ENCODE measurements at places on chromosomes 2 and 18. TPM values are rescaled to one million over a fixed set of nuclear protein-coding genes. Genes with fewer than 3 reads are reported as not detected.

GRCh38 chr2:229920011-229920641, 1.7 kb downstream of the TRIP12 start:
- DNase-seq = no peak

Gene RTP5
- not detected for total RNA-seq

Gene GALNT14
- 1.6 TPM for total RNA-seq

GRCh38 chr18:44889111-44889510, 208.4 kb downstream of the SETBP1 start:
- no peak for DNase-seq

DNA sequence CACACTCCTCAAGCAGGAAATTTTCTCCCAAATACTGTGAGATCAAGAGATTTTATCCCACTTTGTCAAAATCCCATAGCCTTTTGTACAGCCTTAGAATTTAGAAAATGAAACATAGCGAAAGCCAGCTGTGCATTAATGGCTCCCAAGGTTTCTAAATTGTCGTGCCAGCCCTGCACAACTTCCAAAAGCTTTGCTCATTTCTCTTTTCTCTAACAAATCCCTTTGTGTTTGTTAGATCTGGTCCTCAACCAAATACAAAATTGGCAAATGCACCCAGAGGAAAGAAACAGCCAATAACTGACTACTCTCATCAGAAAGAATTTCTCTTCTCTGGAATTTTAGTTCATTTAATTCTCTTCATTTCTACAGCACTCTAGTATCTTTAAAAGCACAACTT, 361.1 kb downstream of the INSIG2 start:
- no peak for DNase-seq

- no peak for DNase-seq
Observed at GRCh38 chr18:62105376-62105775, 81.5 kb downstream of the PIGN start.

- DNase-seq = no peak
Observed at GRCh38 chr18:57063601-57064103, 83.2 kb upstream of the BOD1L2 start.

- DNase-seq = no peak
Observed at GRCh38 chr2:96934182-96934495, 52.2 kb downstream of the FAM178B start.

Gene CDH19
- 8.9 TPM for total RNA-seq

Gene MITD1
- 25.9 TPM for total RNA-seq

DNA sequence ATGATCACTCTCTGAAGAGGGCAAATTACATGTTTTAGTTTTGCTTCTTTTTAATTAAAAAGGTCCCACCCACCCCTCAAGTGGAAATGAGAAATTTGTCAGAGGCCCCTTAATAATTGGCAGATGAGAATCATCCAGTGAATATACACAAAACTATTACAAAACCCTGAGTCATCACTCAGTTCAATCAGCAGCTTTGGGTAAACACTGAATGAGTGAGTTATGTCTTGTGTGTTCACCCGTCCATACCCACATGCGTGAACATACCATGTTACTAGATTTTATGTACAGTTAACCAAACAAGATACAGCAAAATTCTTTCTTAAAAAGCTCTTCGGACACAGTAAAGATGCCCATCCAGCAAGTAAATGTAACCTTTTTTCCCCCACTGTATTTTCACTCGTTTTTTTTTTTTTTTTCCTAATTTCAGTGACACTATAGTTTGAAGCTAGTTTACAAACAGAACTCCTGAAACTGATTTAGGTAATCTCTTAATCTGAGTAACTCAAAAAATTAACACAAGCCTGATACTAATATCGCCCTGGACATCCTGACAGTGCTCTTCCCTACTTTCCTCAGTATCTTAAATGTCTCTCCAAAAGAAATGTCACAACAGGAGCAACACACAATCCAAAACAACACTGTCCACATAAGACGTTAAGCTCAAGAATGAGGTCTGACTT, 1.4 kb downstream of the PSME4 start:
- DNase-seq = no peak

DNA sequence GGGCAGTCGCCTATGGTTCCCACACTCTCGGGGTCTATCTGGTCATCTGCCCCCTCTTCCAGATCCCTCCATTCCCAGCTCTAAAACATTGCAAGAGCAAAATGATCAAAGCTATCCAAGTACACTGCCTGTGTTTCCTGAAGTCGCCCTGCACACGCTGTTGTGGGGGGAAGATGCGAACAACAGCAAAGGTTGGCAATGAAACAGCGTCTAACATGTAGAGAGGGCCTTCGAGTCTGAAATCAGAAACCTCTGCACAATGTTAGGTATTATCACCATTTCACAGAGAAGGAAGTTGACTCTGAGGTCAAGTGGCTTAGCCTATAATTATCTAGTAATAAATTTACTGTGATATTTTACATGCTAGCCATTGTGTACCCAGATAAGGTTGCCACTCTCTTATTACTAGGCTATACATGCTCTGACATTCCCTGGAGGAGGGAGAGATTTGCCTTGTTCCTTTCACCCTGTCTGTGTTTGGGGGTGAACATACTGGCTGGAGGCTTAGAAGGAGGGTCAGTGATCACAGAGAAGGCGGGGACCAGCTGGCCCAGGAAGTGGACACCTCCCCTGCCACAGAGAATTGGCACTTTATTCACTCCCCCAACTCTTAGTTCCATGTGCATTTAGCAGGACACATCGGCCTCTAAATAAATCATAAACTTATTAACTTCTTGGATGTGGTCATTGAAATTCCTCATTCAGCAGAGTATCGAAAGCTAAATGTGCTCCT, 36.8 kb downstream of the KCTD1 start:
- DNase-seq = no peak

Gene TRIM43
- total RNA-seq = not detected

DNA sequence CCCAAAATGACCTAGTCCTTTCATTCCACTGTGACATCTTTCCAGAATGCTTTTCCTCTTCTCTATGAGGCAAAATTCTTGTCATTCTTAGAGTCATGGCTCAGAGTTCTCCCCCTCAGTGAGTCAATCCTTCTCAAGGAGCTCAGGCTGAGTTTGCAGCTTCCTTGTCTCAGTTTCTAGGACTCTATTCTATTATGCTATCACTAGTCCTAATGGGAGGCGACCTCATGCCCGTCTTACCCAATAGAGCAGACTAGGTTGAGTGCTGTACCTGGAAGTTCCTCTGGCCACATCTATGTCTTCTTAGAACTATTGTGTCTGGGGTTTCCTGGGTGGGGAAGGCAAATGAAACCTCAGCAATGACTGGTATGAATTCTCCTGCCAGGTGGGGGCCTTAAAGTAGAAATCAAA, 51.5 kb downstream of the HAUS1 start:
- no peak for DNase-seq

GRCh38 chr18:46466234-46467160, 190.5 kb downstream of the LOXHD1 start:
- DNase-seq = no peak

GRCh38 chr2:106890606-106891005, 4.6 kb upstream of the ST6GAL2 start:
- DNase-seq = no peak

GRCh38 chr18:50396005-50396660, 21.3 kb downstream of the SKA1 start:
- no peak for DNase-seq

Gene ZNF396
- 4.1 TPM for total RNA-seq

GRCh38 chr2:215299337-215299859, 12.5 kb upstream of the ATIC start:
- no peak for DNase-seq

Gene EMX1
- total RNA-seq = not detected

GRCh38 chr2:137049518-137049917, 284.2 kb downstream of the THSD7B start:
- DNase-seq = no peak

GRCh38 chr2:24883946-24884345, 36.1 kb downstream of the ADCY3 start:
- no peak for DNase-seq

DNA sequence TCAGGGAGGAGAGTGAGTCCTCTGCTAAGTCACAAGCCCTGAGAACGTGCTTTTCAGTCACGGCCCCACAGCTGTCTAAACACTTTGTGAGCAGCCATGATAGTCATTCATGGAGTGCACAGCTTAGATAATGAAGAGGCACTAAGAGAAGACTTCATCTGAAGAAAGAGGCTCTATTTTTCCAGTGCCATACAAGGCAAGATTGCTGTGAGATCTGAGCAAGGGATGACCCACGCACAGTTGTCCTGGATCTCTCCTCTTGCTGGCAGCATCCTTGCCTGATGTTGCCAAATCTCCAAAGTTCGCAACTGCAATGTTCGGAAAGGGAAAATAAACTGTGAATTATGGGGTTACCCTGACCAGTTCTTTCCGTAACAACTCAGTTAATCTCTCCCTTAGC, 418.7 kb downstream of the MEIS1 start:
- DNase-seq = no peak

DNA sequence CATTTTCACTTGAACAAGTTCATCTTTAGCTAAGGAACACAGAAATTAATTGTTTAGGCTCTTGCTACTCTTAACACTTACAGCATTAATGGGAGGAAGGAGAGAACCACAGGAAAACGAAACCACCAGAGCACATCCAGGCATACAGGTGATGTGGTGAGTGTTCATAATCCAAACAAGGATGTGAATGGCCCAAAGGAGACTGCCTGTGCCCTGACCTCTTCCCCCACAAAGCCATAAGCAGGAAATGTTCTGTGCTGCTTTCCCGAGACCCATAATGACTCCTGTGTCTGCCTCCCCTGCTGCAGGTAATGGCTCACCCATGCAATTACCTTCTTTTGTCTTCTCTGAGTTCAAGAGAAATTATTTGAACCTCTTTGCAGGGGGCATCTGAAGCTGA, 295.9 kb upstream of the LINC00305 start:
- no peak for DNase-seq

Gene CTIF
- 63.3 TPM for total RNA-seq

Gene CREG2
- not detected for total RNA-seq

- no peak for DNase-seq
Observed at GRCh38 chr2:78065366-78065765, 543.2 kb upstream of the LRRTM4 start.

Gene CD207
- total RNA-seq = 0.27 TPM

Gene CPS1
- total RNA-seq = 3.5 TPM

DNA sequence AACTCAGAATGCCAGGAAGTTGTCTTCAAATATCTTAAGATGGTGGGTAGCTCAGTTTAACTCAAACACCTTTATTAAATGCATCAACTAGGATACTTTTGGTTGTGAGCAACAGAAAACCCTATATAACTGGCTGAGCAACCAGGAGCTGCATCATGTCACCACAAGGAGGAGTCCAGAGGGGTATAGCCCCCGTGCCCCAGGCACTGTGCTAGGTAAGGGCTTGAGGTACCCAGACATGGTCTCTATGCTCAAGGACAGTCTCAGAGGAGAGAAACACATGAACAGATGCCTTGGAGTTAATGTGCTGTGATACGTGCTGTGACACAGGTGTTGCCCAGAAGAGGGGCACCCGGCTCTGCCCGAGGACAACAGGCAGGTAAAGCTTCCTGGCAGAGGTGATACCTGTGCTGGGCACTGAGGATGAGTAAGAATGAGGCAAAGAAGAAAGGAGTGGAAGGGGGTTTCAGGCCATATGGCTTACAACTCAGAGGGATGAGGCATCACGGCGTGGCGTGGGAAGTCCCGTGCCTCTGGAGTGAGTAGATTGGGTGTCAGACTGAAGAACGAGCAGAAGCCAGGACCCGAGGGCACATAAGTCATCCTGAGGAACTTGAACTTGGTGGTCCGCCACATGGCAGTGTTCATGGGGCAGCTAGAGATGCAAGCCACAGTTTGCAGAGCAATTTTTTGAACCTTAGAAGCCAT, 32.0 kb upstream of the CAB39 start:
- DNase-seq = no peak

Gene PPIL3
- total RNA-seq = 25.5 TPM

Gene CCDC74A
- 13.9 TPM for total RNA-seq

DNA sequence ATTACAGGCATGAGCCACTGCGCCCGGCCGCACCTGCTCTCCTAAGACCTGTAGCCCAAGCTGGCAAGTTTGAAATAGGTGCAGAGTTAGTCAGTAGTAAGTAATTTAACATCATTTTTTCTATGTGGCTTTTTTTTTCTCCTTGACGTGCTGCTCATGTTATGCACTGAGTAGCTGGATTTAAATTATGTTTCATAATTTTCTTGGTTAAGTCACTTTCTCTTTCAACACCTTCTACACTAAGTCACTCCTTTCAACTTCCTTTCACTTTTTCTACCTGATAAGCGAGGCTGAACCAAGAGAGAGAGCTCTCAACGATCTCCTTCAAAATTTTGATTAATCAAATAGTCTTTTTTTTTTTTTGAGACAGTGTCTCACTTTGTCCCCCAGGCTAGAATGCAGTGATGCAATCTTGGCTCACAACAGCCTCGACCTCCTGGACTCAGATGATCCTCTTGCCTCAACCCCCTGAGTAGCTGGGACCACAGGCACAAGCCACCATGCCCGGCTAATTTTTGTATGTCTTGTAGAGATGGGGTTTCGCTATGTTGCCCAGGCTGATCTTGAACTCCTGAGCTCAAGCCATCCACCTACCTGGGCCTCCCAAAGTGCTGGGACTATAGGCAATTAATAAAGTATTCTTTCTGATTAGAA, 13.1 kb downstream of the CASP8 start:
- no peak for DNase-seq

- no peak for DNase-seq
Observed at GRCh38 chr2:188529710-188530109, 238.0 kb downstream of the GULP1 start.

Gene CXCR1
- total RNA-seq = 0.41 TPM

Gene CCDC102B
- 10.6 TPM for total RNA-seq

Gene HOXD13
- total RNA-seq = not detected

DNA sequence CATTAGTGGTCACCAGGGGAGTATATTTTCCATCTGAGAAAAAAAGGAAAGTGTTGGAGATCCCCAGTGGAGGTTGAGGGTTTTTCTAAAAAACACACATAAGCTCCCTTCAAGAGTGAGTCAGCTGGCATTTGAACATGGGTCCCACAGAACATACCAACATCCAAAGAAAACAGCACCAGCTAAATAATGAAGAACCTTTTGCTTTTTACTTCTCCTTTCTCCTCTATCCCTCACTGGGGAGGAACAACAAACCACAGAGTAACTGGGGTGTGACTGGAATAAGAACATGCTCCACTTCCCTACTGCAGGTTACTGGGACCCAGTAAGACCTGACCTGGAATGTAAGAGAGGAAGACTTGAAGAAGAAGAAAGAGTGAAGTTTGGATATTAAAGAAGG, 56.5 kb upstream of the RAPH1 start:
- DNase-seq = no peak

All from thoracic aorta (tissue), 2 donors.